IMR-90 (cell line): ENCODE measurements at places on chromosomes 1 and 21. TPM values are rescaled to one million over a fixed set of nuclear protein-coding genes. Genes with fewer than 3 reads are reported as not detected.

DNA sequence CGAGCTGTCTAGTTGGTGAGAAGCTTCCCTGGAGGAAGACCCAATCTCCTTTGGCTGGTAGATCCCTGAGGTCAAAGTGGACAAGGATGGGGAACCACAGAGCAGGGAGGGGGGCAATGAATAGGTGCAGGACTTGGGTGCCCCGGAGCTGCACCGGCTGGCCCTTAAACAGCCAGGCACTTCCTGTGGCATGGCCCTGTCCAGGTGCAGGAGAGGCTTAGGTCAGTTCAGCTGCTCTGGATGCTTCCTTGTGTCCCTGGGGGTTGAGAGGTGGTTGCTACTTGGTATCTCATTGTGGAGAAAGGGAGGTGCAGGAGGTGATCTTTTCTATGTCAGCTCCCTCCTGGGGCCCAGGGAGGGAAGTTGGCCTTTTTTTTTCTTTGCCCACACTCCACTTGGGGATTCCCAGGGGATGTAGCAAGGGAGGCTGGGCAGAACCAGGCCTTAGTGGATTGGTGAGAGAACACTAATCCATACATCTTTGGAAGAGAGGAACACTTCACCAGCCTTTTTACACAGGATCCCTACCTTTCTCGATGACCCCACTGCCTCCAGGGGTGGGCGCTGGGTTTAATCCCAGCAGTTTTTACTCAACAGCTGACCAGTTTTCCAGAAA, 1.2 kb upstream of the ST3GAL3 start:
- no peak for DNase-seq

- DNase-seq = no peak
Observed at GRCh38 chr1:218459450-218459849, 114.3 kb downstream of the TGFB2 start.

DNA sequence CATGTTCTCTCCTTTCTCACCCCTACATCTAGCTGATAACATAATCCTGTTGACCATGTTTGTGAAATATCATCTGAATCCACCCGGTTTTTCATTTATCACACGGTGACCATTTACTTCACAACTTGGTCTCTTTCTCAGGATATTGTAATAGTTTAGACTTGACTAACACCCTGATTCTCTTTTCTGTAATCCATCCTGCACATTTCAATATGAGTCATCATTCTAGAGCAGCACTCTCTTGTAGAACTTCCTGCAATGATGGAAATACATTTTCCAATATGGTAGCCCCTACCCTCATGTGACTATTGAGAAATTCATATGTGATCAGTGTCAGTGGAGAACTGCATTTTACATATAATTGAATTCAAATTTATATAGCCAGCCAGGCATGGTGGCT, 2.3 kb upstream of the JAM2 start:
- DNase-seq = peak; percentile 23

DNA sequence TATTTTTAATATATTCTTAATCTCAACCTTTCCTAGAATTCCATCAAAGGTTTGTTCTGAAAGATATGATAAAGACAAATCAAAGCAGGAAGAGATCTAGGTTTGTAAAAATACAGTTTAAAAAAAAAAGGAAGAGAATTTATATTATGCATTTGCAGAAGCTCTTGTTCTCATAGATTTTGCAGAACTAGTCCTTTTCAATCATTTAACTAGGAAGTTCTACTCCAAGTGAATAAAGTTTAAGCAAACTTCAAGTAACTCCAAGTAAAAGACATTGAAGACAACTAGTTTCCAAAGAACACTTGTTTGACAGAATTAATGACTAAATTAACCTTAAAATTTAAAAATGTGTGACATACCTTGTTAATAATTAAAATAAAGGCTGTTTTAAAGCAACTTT, 55.9 kb downstream of the HNRNPR start:
- no peak for DNase-seq

- DNase-seq = peak; percentile 89
Observed at GRCh38 chr1:50968158-50968820, 1.8 kb upstream of the CDKN2C start.

- no peak for DNase-seq
Observed at GRCh38 chr1:65471861-65472332, 51.4 kb downstream of the LEPR start.

- peak; percentile 96 for DNase-seq
Observed at GRCh38 chr1:18926315-18927081, 24.1 kb upstream of the ALDH4A1 start.

GRCh38 chr1:108611984-108612383, 48.9 kb downstream of the HENMT1 start:
- DNase-seq = no peak

- no peak for DNase-seq
Observed at GRCh38 chr1:33299461-33300155, 21.3 kb downstream of the A3GALT2 start.

DNA sequence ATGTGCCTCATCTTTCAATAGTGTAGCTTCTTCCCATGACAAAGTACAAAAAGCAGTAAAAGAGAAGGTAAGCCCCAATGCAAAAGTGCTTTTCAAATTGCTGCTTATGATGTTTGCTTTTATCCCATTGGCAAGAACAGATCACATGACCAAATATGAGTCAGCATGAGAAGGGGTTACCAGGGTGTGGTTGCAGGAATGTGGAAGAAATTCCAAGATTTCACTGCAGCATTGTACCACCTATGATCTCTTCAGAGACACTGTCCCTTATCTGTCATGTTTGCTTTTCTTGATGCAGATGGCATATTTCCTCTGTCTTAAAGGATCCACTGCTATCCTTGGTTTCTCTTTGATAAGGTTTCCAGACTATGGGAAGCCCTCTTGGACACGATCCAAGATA, 1006.9 kb upstream of the PRMT6 start:
- DNase-seq = no peak

- no peak for DNase-seq
Observed at GRCh38 chr1:116971258-116971860, 30.2 kb upstream of the CD101 start.

DNA sequence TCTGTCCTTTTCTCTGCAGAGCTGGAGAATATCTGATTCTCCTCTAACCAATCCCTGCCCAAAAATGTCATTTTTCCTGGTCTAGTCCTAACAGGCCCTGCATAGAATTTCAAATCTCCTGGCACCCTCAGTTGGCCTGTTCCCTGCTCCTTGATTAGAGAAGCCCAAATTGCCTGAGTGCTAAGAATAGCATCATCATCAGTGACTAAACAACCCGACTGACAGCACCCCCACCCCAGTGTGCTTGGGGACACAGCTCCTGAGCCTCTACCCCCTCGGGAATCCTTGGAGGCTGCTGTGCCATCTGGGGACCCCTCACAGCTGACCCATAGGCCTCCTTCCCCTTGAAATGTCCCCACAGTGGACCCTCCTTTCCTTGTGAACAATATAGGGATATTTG, 94.4 kb downstream of the DDX20 start:
- no peak for DNase-seq

DNA sequence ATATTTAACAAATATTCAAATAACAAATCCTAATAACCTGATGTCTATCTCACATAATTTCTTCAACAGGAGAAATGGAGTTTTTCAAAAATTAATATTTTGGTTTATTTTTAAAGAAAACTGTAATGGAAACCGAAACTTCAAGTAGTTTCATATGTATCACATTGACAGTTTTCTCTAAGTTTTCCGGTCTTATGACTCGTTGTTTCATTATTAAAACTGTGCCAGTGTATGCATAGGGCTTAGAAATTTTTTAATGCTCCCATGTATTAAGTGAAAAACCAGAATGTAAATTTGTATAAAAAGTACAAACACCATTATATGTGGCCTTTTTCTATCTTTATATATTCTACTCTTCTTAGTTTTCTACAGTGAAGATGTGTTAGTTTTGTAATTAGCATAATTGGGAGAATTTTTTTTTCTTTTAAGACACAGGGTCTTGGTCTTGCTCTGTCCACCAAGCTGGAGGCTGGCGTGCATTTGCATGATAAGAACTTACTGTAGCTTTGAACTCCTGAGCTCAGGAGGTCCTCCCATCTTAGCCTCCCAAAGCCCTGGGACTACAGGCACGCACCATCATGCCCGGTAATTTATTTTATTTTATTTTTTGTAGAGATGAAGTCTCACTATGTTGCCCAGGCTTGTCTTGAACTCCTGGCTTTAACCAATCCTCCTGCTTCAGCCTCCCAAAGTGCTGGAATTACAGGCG, 43.9 kb upstream of the SAMSN1 start:
- no peak for DNase-seq

DNA sequence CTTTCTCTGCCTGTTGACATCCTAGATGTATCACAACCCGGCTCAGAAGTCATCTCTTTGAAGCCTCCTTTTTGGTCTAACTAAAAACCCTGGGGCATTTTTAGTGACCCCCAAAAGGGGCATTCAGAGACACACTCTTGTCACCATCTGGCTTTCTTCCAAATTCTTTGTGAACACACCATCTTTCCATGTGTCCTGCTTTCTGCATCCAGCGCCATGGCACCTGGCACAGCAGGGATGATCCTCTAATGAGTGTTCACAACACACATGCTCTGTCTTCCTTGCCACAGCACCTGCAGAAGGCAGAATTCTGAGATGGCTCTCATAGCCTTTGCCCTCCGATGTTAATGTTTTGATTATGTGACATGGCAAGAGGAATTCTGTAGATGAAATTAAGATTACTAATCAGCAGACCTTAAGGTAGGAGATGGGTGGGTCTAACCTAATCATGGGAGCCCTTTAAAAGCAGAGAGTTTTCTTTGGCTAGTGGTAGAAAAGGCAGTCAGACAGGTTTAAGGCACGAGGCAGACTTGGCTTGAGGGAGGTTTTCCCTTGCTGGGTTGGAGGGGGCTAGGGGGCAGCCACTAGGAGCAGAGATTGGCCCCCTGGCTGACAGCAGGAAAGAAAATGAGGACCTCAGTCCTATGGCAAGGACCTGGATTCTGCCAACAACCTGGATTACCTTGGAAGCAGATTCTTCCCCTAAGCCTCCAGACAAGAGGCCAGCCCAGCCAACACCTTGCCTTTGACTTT, 4.9 kb upstream of the TMEM61 start:
- DNase-seq = no peak

DNA sequence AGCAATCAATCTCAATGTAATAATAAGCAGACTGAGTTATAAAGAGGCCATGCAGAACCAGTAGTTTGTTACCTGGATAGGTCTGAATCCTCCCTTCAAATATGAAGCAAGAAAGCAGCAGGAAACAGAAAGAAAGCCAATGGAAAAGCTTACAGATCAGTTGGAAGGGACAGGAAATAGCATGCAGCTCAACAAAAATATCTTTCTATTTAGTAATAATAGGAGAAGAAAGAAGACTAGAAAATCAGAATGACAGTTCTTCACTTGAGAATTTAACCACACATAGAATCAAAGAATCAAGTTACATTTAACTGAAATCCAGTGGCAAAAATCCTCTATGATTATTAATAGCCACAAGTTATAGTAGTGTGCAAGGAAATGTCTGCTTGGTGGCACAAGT, 194.4 kb downstream of the EIF4G3 start:
- DNase-seq = peak; percentile 26

DNA sequence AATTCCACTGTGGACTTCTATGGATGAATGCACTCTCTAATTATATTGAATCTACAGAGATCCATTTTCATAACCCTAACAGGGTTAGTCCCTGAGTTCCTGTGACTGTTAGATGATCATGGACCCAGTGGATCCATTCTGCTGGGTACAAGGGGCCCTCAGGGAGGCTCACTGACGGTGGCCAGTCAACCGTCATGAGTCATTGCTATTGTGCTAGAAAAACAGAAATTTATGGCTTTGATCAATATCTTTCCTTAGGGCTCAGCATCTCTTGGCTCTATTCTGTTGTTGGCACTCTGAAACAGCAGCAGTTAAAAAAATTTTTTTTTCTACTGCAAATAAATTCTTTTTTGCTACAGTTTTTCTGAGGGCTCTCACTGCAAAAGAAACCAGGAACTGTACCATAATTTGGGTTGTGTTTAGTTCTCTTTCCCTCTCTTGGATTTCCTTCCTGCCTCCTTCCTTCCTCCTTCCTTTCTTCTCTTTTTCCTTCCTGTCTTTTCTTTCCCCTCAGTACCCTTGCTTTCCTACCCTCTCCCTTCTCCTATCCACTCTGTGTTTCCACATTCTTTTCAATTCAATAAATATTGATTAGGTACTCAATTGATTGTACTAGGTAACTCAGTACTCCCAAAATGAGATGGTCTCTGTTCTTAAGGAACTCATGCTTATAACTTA, 49.5 kb downstream of the UTP25 start:
- no peak for DNase-seq

GRCh38 chr1:37465593-37466517, 8.5 kb upstream of the ZC3H12A start:
- peak; percentile 49 for DNase-seq

DNA sequence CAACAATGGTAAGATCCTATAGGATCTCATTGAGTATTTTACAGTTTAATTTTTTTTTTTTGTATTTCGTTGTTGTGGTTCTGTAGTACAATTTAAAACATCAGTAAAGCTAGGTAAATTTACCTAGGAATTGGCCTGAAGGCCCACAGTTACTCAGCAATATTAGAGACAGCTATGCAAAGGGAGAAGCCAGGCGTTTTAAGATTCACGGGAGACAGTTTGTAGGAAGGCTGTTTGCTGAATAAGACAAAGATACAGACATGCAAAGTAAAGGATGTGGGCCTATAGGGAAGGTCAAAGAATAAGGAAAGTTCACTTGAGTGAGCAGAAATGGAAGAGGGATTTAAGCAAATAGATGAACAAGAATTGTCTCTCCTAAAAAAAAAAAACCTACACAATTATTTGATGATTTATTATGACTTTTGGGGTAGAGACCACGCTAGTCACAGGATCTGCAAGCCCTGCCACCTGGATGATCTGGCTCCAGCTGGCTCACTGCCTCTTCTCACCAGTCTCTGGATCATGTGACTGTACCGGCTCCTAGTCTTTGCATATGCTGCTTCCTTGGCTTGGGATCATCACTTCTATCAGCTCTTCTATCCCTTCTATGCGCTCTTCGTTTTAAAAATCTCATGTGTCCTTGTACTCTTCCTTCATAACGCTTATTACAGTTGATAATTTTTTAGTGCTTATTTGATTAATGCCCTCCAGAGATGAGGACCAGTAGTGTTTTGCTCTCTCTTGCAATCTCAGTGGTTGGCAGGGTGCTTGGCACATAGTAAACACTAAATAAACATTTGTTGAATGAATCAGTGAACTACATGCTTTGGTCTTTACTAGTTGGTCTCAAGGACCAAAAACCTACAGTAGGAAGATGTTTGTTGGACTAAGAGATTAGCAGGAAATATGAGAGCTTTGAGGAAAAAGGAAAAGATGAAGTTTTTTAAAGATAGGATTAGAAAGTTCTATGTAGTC, 14.1 kb downstream of the DYRK1A start:
- no peak for DNase-seq

GRCh38 chr1:185158800-185159199, 1.8 kb downstream of the SWT1 start:
- no peak for DNase-seq

RIPK4 gene
- under 0.01 TPM in 2 replicates for total RNA-seq

MPL gene
- total RNA-seq = not detected in 2 replicates

AMY1A gene
- total RNA-seq = not detected in 2 replicates

LMX1A gene
- total RNA-seq = not detected in 2 replicates

PRKCZ gene
- 2.0 and 2.8 TPM in 2 replicates for total RNA-seq

OSBPL9 gene
- total RNA-seq = 98.9 and 127 TPM in 2 replicates

PAQR7 gene
- 8.3 and 9.0 TPM in 2 replicates for total RNA-seq

EDARADD gene
- total RNA-seq = not detected in 2 replicates

RHD gene
- total RNA-seq = 0.28 TPM in 1 of 2 replicates, not detected in the other

ICOSLG gene
- under 0.01 TPM in 2 replicates for total RNA-seq

FCMR gene
- not detected in 2 replicates for total RNA-seq
